Activated naive CD8-positive, alpha-beta T cell treated with anti-CD3 and anti-CD28 coated beads, Interleukin-2, amount 10 ng/mL, durations not matched to agents 7 days and 5 days (primary cell): ENCODE measurements at places on chromosomes 7 and 10. TPM values are rescaled to one million over a fixed set of nuclear protein-coding genes. Genes with fewer than 3 reads are reported as not detected.
A peak's percentile ranks its signal among the peaks of the same experiment; 100 is the strongest.

- no peak for DNase-seq
- H3K4me3 ChIP-seq, result no peak overlapping the region
- peaks cover 3% of the 10 kb centered on the region for H3K27me3 ChIP-seq
- no peak overlapping the region for H3K27ac ChIP-seq
These were observed 36.0 kb downstream of the ANK3 start for GRCh38 chr10:60353519-60354258.

- H3K27ac ChIP-seq, result peak overlapping the region; percentile 23
- no peaks in the 10 kb centered on the region for H3K27me3 ChIP-seq
- no peaks in the 10 kb centered on the region for H3K36me3 ChIP-seq
- DNase-seq, result no peak
- peaks cover 17% of the 10 kb centered on the region for H3K4me1 ChIP-seq
These were observed 97.4 kb upstream of the PDCD4 start for GRCh38 chr10:110774069-110775019.

DNA sequence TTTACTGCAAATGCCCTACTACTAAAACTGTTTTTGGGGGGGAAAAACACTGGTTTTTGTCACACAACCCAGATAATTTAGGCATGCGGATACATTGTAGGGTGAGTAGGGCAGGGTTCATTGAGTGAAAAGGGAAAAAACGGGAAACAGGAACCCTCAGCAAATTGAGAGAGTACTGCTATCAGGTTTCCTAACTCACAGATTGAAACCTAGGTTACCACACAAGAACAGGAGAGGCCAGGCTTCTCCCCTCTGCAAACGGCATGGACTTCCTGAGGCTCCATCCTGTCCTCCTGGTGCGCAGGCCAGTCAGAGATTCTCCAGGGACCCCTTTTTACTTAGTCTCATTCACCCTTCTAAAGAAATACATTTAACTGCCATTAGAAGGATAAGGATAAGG, 30.6 kb downstream of the AVL9 start:
- H3K4me1 ChIP-seq, result peaks cover 3% of the 10 kb centered on the region
- peaks cover 25% of the 10 kb centered on the region for H3K36me3 ChIP-seq
- H3K27me3 ChIP-seq, result no peaks in the 10 kb centered on the region
- no peak for DNase-seq
- H3K4me3 ChIP-seq, result no peak overlapping the region
- no peak overlapping the region for H3K27ac ChIP-seq

DNA sequence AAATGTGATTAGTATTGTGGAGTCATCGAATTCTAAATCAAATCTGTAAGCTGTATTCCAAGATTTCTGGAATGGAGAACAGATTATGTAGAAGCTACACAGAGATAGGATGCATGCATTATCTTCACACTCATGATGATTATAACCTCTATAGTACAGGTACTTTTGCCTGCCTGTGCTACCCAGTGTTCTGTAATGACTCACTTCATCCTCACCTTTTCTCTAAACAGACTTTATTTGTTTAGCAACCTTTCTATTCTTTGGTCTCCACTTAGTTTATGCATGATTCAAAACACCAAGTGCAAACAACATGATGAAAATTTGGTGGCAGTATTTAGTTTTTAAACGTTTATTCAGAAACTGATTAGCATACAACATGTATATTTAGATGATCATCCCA, 68.4 kb upstream of the PRPS1L1 start:
- no peak overlapping the region for H3K4me3 ChIP-seq
- no peak for DNase-seq
- H3K4me1 ChIP-seq, result no peaks in the 10 kb centered on the region
- H3K36me3 ChIP-seq, result no peaks in the 10 kb centered on the region

DNA sequence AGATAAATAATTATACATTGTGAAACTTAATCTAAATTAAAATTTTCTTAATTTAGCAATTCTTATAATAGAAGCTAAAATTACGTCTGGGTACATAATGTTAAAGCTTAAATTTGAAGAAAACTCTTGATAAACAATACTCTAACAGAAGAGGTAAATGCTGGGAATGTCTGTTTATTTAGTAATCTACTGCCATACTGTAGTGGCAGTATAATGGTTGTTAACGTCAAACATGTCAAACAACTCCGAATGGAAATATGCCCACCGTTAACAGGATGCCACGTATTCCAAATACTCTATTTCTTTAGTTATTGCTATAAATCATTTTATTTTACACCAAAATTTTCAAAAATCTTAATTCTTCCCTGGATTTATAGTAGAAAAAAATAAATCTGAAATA, 40.0 kb upstream of the PTPN12 start:
- DNase-seq, result no peak
- no peak overlapping the region for H3K27ac ChIP-seq
- no peak overlapping the region for H3K4me3 ChIP-seq
- peaks cover 2% of the 10 kb centered on the region for H3K27me3 ChIP-seq
- H3K36me3 ChIP-seq, result no peaks in the 10 kb centered on the region
- H3K4me1 ChIP-seq, result no peaks in the 10 kb centered on the region

- peaks cover 19% of the 10 kb centered on the region for H3K4me1 ChIP-seq
- DNase-seq, result no peak
- H3K36me3 ChIP-seq, result peaks cover 26% of the 10 kb centered on the region
- H3K4me3 ChIP-seq, result no peak overlapping the region
These were observed 8.9 kb downstream of the MYO1G start for GRCh38 chr7:44969701-44970522.

GRCh38 chr7:3760651-3761050, 459.6 kb downstream of the SDK1 start:
- peaks cover 13% of the 10 kb centered on the region for H3K27me3 ChIP-seq
- no peak overlapping the region for H3K27ac ChIP-seq
- H3K4me3 ChIP-seq, result no peak overlapping the region
- DNase-seq, result no peak

Gene FAM13C
- not detected for total RNA-seq

Gene CLDN12
- total RNA-seq, result 3.6 TPM

Gene POLR2J2
- 19.0 TPM for total RNA-seq
